ENCODE measurements at places on chromosomes 13 and 19.

- DNase-seq = no peak
Measured at GRCh38 chr13:96238861-96239260, 149.0 kb downstream of the HS6ST3 start.

- DNase-seq = no peak
Measured at GRCh38 chr19:24060687-24061356, 26.2 kb upstream of the ZNF254 start.

GRCh38 chr19:11227195-11227886, 12.1 kb upstream of the ANGPTL8 start:
- no peak for DNase-seq

- no peak for DNase-seq
Measured at GRCh38 chr13:99356262-99357091, 49.3 kb upstream of the GPR183 start.

DNA sequence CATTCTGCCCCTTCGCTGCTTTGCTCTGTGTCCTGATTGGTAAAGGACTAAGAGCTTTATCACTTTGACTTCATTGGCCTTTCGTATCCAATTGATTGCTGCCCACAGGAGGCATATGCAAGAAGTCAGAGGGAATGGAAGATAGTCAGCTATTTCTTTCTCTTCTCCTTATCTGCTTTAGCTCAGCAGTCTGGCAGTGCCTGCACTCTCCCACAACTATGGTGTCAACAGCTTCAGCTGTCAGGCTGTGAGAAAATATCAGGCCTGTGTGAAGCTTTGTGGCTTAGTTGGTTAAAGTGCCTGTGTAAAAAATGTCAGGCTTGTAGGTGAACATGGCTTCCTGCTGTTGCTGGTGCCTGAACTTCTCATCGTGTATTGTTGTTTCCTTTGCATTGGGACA, 243.0 kb downstream of the PCDH17 start:
- no peak for DNase-seq

GRCh38 chr19:873084-873483, 13.6 kb downstream of the CFD start:
- no peak for DNase-seq

- DNase-seq = no peak
Measured at GRCh38 chr13:67519356-67519755, 289.2 kb upstream of the PCDH9 start.

DNA sequence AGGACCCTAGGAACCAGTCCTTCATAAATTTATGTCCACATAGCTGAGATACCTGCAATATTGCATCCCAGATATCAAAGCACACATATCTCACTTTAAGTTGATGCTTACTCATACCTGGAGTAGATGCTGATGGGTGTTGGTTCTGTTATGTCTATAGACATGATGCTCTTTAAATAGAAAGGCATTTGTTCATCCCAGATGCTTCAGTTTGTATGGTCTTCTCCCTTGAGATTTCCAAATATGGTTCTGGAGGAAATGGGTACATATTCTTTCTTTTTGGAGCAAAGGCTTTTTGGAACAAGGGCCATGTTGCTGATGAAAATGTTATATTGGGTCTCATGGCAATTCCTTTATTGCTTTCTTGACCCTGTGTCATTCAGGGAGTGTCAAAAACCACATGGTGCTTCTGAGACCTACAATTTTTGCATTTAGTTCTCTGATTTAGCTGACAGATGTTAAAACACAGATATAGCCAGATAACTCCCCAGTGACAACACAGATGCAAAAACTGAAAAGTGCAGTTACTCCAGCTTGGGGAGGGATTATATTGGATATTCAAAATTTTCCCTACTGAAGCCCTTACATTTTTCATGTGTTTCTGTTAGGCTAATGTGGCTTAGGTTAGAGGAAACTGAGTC, 211.4 kb downstream of the KCNRG start:
- no peak for DNase-seq

GRCh38 chr19:13817018-13817614, 21.9 kb downstream of the ZSWIM4 start:
- DNase-seq = no peak

DNA sequence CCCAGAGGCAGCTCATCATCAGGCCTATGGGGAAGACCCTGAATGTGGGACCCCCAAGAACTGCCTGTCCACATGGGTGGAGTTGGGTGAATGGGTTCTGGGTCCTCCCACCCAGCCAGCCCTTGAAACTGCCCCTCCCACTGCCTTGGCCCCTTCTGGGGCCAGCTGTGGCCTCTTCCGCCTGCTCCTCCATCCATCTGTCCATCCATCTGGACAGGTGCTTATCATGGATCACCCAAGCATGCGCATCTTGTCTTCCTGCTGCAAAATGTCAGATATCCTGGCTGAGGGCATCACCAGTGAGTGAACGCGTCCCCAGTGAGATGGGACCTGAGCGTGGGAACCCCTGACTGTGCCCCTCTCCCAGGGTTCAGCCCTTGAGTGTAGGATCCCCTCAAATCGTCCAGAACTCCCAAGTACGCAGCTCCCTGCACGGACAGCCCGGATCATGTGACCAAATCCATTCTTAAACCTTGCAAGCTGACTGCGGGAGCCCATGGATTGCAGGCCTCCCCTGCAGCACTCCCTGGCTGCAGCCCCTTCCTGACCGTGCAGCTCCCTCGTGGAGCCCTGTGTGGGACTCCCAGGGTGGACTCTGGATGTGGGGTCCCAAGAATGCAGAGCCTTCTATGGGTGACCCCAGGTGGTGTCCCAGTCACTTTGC, 2.0 kb downstream of the STXBP2 start:
- no peak for DNase-seq

- DNase-seq = no peak
Measured at GRCh38 chr13:24854311-24854710, 90.3 kb downstream of the RNF17 start.

DNA sequence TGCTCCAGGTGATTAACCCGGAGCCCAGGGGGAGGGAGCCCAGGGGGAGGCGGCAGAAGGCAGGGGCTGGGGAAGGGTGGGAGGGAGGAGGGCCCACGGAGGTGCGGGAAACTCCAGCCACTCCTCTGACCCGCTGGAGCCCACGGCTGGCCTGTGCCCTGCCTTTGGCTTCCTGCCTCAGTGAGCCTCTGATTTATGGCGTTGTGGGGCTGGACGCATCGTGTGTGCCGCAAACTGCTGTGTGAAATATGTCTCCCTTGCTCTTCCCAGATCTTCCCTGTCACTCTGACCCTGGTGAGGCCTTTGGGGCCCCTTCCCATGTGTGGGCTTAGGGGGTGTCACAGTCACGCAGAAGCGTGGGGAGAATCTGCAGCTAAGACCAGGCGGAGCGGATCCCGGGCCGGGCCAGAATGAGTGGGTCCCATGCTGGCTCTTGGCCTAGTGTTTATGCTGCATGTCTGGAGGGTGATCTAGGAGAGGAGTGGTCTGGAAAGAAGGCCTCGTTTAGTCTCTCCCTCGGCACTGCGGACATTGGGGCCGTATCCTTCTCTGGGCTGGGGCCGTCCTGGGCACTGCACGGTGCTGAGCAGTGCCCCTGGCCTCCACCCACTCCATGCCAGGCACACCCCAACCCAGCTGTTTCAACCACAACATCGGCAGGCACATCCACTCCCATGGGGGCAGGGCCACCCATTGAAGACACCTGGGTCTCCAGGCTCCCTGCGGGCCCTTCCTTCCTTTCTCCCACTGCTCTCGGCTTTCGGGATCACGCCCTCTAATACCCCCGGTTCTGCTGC, 123.0 kb downstream of the KDM4B start:
- no peak for DNase-seq

GRCh38 chr19:57037556-57037955, 82.2 kb upstream of the USP29 start:
- no peak for DNase-seq

GRCh38 chr13:31923134-31923763, 108.3 kb upstream of the FRY start:
- DNase-seq = no peak

- DNase-seq = no peak
Measured at GRCh38 chr13:100301418-100301817, 212.5 kb downstream of the PCCA start.

Measured in stimulated activated CD8-positive, alpha-beta memory T cell treated with anti-CD3 and anti-CD28 coated beads, Interleukin-4, amount 100 ng/mL, for 1 hour (primary cell).